ENCODE measurements at places on chromosomes 2 and 18.

DNA sequence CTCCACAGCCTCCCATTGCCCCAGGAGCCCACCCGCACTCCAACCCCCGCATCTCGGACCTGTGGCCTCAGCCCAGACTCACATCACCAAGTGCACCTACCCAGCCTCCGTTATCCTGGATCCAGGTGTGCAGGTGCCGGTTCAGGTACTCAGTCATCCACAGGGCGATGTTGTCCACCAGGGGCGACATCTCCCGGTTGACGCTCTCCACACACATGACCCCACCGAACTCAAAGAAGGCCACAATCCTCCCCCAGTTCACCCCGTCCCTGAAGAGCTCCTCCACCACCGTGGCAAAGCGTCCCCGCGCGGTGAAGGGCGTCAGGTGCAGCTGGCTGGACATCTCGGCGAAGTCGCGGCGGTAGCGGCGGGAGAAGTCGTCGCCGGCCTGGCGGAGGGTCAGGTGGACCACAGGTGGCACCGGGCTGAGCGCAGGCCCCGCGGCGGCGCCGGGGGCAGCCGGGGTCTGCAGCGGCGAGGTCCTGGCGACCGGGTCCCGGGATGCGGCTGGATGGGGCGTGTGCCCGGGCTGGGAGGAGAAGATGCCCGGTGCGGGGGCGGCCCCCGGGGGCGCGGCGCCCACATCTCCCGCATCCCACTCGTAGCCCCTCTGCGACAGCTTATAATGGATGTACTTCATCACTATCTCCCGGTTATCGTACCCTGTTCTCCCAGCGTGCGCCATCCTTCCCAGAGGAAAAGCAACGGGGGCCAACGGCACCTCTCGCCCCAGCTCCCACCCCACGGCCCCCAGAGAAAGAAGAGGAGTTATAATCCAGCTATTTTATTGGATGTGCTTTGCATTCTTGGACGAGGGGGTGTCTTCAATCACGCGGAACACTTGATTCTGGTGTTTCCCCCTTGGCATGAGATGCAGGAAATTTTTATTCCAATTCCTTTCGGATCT lies 1.3 kb downstream of the BCL2 start:
- DNase-seq: peak; percentile 73

GRCh38 chr2:145000376-145000775 lies 480.5 kb upstream of the ZEB2 start:
- DNase-seq: no peak

- no peak for DNase-seq
These were observed 283.6 kb downstream of the DYSF start for GRCh38 chr2:71736986-71737385.

DNA sequence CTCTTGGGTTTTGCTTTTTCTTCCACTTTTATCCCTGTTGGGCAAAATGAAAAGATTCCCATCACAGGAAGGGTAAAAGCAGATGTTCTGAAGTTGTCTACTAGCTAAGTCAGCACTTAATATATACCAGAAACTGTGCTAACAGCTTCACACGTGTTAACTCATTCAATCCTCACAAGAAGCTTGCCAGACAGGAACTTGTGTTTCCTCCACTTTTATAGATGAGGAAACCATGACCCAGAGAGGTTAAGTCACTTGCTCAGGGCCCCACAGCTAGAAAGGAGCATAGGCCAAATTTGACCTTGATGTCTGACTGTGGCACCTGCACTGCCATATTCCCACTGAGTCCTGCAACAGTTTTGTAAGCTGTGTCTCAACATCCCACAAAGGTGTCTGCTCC lies 76.8 kb upstream of the EPC2 start:
- no peak for DNase-seq

DNA sequence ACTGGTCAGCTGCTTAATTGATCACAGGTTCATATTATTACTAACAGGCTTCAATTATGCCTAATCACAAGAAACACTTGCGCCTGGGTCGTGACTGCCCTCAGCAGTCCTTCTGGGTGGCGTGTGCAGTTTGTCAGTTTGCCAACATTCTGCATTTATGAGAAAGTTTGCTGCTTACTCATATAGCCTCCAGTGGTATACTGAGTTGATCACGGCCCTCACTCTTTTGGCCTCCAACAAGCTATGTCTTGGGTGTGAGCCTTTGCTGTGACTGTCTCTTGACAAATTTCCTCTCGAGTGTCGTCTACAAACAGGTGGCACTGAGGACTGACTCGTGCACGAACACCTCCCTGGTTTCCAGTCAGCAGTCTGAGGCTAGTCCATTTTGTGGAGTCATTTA lies 27.3 kb downstream of the DCDC2C start:
- no peak for DNase-seq

- DNase-seq: no peak
These were observed 43.0 kb downstream of the FBXO48 start for GRCh38 chr2:68423966-68424650.

GRCh38 chr2:231184319-231184718 lies 14.1 kb upstream of the ARMC9 start:
- DNase-seq: no peak

DNA sequence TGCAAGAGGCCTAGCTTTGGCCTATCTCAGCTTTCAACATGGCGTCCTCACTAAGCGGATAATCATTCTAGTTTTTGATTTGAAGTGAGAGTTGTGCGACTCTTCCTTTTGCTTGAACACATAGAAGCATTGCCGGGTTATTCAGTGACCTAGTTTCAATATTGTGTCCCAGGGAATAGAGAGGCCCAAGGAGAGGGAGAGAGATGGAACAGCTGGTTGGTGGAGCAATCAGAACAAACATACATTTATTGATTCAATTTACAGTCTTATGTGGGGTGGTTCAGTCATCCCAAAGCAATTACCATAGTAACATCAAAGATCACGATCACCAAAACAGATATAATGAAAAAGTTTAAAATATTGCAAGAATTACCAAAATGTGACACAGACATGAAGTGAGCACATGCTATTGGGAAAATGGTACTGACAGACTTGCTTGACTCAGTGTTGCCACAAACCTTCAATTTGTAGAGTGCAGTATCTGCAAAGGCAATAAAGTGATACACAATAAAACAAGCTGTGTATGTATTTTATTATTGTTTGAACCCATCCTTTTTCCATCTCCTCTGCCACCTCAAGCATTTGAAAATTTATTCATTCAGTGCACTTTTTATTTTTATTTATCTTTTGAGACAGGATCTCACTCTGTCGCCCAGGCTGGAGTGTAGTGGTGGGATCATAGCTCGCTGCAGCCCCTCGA lies 30.2 kb downstream of the COPS7B start:
- no peak for DNase-seq

DNA sequence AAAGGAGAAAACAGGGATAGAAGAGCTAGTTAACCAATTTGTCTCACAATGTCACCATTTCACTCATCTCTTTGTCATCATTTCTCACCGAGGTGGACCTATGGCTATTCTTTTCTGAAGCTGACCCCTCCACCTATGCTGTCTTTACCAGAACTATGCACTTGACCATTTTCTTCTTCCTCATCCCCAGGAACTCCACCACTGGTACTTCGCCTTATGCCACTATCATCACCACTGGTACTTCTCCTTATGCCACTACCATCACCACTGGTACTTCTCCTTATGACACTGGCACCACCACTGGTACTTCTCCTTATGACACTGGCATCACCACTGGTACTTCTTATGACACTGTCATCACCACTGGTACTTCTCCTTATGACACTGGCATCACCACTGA lies 745.8 kb upstream of the CHAC2 start:
- no peak for DNase-seq

DNA sequence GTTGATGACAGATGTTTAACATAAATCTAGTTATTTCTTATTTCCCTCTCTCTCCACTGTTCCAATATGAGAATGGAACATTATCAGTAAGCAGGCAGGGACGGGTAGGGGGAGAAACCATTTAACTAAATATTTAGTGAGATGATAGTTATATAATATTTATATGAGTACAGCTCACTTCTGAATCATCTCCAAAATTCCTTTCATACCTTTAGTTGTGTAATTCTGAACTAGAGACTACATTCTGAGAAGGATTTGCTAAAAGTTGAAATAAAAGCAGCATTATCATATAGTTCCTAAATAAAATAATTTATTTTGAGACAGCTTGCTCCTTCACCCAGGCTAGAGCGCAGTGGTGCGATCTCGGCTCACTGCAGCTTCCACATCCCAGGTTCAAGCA lies 41.4 kb downstream of the B4GALT6 start:
- no peak for DNase-seq

DNA sequence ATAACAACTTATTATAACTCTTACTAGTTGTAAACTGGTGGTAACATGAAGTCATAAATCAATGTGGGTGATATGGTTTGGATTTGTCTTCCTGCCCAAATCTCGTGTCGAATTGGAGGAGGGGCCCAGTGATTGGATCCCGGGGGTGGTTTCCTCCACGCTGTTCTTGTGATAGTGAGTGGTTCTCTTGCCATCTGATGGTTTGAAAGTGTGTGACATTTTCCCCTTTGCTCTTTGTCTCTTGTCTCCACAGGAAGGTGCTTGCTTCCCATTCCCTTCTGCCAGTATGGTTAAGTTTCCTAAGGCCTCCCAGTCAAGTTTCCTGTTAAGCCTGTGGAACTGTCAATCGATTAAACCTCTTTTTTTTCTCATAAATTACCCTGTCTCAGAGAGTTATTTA lies 321.6 kb downstream of the DSEL start:
- DNase-seq: no peak

DNA sequence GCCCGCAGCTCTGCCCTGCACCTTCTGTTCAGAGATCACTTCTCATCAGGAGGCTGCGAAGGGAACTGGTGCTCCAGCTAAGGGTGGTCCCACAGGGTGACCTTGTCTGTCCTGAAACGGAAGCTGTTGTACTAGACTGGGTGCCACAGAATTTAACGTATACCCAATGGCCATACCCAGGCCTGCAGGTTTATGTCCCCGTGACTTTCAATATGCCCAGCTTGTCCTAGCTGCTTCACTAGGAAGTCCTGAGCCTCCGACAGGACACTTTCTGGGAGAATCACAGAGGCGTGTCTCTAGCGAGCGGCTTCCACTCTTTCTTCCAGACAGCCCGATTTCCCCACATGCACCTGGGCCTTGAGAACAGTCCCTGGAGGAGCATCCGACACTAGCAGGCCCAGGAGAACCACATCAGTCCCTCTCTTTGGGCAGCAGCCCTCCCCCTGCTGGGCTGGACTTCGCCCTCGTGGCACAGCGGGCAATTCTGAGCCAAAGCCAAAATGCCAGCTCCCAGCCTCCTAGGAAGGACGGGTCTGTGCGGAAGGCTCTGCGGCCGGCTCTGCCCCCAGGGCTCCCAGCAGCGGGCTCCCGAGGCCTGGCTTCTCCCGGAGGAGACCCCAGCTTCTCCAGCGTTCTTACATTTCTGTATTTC lies 91.9 kb upstream of the OTOS start:
- no peak for DNase-seq

GRCh38 chr18:70243131-70243929 lies 37.8 kb upstream of the RTTN start:
- no peak for DNase-seq

GRCh38 chr2:47867205-47867604 lies 39.1 kb downstream of the FBXO11 start:
- DNase-seq: no peak

DNA sequence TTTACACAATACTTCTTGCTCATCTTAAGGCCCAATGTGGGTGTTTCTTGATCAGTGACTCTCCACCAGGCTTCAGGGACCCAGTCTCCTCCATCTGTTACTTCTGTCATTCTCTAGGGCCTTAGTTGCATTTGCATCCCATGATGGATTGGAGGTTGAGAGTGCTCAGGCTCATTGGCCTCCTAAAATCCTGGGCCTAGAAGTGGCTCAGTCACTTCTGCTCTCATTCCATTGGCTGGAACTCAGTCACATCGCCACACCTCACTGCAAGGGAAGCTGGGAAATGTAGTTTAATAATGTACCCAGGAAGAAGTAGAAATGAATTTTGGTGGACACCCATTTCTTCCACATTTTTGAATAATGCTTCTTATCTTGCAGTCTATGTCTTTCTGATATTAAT lies 223.5 kb downstream of the HRH4 start:
- no peak for DNase-seq

DNA sequence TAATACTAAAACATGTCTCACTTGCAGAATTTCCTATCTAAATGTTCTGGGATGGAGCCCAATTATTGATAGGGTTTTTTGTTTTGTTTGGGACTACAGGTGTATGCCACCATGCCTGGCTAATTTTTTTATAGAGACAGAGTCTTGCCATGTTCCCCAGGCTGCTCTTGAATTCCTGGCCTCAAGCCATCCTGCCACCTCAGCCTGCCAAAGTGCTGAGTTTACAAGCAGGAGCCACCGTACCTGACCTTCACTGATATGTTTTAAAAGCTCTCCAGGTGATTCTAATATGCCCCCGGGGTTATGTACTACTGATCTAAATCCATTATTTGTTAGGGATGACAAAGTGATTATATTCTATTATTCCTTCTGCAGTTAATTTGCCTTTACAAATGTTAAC lies 2.2 kb downstream of the ELAC1 start:
- DNase-seq: no peak

DNA sequence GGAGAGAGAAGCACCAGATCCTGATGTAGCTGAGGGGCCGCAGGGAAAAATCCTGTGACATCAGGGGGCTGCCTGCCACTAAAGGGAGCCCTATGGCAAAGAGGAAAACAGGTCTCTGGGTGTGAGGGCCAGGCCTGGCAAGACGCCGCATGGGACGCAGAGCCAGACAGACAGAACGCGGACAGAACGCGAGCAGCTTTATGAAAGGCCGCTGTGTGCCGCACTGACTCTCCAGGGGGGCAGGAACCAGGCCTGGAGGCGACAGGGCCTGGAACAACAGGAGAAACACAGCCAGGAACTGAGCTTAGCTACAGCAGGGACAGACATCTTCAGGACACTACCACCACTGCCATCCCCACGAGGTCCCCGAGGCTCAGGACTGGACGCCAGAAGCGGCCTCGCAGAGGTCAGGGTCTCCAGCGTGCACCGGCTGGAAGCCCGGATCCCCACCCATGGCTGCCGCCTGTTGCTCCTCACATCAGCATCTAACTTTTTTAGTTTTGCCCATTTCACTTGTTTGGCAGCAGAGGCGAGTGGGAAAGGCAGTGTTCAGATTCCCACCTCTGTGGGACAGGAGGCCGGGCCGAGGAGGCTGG lies 131.6 kb downstream of the VAPA start:
- DNase-seq: no peak

DNA sequence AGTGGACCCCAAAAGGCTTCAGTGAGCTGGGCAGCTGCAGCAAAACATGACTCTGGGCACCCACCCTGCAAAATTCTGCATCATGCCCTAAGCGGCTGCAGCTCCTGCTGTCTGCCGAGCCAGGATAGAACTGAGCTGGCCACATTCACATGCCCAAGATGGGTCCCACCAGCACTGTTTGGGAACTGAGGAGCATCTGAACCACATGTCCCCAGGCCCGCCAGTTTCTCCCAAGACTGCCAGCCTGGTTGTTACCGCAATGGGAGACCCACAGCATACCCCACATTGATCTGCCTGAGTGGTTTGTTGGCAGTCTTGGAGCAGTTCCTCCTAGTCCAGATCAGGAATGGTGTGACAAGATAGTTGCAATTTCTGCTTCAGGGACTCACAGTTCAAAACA lies 946.8 kb downstream of the CPS1 start:
- DNase-seq: no peak

All from T follicular helper cell (primary cell).